ENCODE measurements at places on chromosomes 5 and 9. TPM values are rescaled to one million over a fixed set of nuclear protein-coding genes. Genes with fewer than 3 reads are reported as not detected.

DNA sequence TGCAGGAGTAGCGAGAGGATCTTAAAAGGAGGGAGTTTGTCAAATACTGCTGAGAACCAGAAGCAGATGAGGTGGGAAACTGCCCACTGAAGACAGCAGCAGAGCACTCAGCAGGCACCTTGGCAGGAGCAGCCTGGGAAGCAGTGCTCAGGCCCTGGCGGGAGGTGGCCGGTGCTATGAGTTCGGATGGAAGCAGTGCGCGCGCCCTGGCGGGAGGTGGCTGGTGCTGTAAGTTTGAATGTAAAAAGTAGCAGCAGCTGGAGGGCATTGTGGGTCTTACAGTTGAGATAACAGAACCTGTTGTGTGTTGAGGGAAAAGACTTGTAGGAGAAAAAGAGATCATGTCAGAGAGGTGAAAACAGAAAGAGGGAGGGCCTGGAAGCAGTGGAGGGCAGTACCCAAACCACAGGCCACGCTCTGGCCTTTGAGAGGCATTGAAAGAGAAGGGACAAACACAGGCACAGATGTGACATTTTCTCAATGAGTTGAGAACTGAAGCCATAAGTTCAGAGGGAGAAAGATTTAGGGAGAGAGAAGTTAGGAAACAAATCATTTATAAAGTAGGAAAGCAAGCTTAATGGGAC is 130.9 kb downstream of the ERCC6L2 start:
- no peak for DNase-seq

DNA sequence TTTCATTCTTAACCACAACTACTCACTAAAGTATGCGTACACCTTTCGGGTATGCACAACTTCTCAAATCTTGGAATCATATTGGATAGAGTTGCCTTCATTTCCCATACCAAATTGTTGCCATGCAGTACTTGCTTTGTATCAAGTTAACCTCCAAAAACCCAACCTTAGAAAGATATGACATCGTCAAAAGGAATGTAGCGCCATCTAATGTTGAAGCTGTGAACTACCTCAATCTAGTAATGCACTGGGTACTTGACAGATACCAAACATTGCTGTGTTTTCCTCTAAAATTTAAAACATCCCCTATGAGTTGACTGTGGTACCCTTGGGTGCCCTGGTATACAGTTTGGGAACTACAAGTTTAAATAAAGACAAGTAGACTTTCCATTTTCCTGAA is 318.4 kb downstream of the ARL15 start:
- no peak for DNase-seq

GRCh38 chr9:21558615-21559401 is 76.7 kb upstream of the IFNE start:
- DNase-seq, result no peak

DNA sequence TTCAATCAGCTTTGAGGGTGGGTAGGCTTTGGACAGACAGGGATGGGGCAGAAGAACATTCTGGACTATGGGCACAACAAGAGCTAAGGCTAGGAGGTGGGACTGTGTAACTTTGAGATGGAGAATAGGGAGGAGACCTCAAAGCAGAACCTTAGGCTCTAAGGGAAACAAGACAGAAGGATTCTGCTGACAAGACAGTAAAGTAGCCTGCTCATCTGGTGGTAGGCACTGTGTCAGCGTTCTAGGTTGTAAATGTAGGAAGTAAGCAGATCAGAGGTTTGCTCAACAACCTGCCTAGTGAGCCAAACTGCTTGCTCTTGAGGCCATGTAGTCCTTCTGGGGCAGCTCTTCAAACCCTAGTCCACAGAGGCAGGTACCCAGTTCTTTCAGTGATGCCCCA is 15.0 kb upstream of the IL12B start:
- DNase-seq, result no peak

DNA sequence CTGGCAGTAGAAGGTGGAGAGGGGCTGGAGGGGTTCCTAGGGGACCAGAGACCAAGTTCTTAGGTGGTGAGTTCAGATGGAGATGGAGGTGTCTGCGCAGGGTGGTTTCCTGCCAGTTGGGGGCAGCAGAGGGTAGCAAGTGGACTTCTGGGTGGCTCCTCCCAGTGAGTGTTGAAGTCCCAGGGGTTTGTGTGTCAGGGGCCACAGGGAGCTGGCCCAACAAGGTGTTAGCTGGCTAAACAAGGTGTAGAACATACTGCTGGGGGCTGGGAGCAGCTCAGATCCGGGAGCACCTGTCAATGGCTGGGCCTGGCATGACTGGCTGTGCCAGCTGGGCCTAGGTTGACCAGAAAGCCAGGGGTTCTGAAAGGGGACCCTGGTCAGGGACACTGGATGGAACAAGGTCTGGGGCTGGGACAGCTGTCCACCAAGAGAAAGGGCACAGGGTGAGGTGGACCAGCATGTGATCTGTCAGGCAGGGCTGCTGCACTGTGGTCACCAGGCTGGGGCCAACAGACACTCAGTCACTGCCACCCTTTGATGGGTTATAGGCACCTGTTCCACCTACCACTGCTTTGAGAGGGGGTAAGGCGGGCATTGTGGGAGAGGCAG is 35.6 kb downstream of the DAB2IP start:
- no peak for DNase-seq

- no peak for DNase-seq
These were observed 430.2 kb downstream of the DMAC1 start for GRCh38 chr9:7369384-7369821.

- DNase-seq, result no peak
These were observed 1548.6 kb downstream of the EFNA5 start for GRCh38 chr5:106121972-106122605.

DNA sequence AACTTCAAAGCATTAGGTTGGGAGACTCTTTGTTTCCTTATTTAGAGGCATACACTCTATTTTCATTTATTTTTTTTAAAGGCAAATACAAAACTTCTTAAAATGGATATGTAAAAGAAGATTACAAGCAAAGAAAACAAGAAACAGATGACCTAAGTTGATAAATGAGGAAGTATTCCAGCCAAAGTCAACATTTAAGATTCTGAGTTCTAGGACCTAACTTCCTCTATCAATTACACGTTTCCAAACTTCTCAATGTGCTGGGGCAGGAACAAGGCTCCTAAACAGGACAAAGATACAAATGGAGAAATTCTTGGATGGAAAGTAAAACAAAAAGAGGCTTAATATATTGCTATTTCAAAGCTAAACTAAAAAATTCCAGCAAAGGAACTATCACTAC is 89.5 kb downstream of the TLE1 start:
- DNase-seq, result no peak

DNA sequence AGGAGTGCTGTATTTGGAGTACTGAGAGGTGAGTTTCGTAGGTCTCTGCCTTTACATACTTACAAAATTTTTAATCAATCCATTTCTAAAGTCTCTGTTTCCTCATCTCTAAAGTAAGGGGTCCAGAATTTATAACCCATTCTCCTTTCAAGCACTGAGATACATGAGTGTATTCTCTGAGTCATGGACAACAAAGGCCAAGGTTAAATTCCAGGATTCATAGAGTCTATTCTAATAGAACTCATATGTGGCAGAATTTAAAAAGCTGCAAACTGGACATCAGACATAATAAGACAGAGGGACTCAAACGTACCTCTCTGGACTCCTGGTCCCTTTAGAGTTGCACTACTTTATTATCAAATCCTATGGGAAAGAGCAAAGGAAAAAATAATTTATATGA is 112.5 kb upstream of the SLIT3 start:
- DNase-seq, result no peak

DNA sequence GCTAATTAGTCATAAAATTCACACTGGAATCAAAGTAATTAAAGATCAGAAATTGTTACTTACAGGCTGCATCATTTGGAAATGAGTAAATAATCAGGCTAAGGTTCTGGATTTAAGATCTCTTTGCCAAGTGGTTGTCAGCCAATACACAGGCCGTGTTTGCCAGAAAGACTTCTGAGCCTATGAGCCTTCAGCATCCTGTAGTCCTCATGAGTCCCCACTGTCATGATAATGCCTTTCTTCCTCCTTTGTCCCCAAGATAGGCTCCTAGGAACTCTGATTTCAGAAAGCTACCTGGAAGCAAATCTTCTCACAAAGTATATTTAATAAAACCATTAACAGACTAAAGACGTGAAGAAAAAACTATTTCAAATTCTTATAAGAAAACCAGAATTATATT is 810.5 kb downstream of the DNAH5 start:
- DNase-seq, result no peak

The PDLIM4 gene
- 59.4 TPM for total RNA-seq

The PHYHD1 gene
- 10.4 TPM for total RNA-seq
